Left renal pelvis (tissue), 4 donors: ENCODE measurements at places on chromosomes 16 and 17.

DNA sequence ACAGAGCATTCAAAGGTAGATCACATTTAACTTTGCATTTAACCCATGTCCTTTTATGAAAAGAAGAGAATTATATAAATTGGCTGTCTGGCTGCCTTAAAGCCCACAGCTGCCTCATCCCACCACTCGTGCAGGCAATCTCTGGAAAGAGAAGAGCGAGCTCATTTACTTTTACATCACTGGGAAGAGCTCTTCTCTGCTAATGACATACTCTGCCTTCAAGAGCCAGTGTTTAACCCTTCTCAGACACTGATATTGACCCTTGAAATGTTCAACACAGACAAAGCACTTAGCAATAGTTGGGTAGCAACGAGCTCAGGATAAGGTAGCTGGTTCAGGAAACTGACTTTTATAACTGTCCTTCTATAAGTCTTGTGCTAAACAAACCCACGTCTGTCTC lies 6.8 kb downstream of the KRT38 start:
- no peak for DNase-seq

DNA sequence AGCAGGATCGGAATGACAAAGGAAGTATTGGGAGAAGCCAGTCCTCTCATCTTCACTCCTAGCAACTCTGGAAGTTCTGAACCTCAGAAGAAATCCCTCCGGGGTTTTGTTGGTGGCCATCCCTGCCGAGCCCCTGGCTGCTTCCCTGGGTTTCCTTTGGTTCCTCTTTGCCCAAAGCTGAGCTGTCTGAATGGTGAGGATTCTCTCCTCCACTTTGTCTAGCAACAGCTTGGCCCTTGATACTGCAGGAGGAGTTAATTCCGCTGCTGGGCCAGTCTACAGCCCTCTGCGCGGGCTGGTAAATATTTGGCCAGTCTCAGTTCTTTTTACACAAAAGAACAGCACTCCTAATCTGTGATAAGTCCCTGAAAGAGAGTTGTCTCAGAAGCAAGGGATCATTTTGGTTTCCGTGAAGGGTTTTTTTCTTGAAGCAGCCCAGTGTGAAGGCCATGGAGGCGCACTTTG lies 170.9 kb downstream of the RAB11FIP4 start:
- DNase-seq, result no peak

DNA sequence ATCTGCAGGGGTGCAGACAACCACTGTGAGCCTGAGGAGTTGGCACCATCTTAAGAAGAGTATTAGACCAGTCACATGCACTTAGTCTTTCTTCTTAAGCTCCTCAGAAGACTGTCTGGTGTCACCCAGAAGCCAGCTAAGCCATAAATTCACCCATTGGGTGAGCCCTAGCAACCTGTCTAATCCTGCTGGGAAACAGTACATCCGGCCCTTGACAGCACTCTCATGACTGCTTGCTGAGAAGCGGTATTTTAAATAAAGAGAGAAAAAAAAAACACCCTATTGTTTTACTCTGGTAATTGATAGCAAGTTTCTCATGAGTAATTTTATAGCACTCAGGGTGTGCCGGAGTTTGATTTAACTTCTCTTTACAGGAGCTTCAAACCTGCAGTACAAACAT lies 134.7 kb downstream of the SOX9 start:
- no peak for DNase-seq

DNA sequence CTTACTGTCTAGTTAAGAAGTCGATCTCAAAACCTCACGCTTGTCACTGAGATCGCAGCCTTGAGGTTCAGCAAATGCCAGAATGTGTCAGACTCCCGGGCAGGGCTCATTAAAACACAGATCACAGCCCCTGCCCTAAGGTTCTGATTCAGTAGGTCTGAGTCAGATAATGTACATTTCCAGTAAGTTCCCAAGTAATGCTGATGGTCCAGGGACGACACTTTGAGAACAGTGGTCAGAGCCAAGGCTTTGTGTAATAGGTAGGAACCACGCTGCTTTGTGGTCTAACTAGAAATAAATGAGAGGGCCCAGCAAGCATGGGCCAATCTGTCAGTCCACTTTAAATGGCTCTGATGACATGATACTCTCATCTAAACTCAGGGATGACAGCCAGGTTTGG lies 228.6 kb downstream of the ZFHX3 start:
- DNase-seq, result no peak

- no peak for DNase-seq
Measured at GRCh38 chr16:58853854-58854791, 120.0 kb upstream of the GOT2 start.

DNA sequence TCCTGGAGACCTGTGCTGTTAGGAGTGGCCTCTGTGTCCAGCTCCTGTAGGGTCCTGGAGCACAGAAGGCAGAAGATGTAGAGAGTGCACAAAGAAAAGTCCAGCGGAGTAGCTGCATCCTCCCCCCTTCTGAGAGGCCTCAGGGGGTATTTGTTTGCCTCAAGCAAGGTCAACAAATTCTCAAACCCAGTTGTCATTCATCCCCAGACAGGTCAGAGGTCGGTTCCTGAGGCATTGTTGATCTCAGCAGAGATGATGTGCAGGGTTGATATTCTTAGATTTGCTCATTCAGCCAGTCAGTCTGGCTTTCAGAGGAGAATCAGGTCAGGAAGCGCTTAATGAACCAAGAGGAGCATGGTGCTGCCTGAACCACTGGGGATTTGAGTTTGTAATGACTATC lies 8.3 kb upstream of the RBFOX1 start:
- DNase-seq, result no peak

DNA sequence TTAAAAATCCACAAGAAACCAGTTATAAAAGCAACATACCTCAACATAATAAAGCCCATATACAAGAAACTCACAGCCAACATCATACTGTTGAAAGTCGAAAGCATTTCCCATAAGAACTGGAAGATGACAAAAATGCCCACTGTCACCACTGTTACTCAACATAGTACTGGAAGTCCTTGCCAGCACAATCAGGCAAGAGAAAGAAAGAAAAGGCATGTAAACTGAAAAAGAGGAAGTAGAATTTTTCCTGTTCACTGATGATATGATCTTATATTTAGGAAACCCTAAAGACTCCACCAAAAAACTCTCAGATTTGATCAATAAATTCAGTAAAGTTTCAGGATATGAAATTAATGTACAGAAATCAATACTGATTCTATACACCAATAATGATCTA lies 45.1 kb downstream of the AHSP start:
- DNase-seq, result no peak
